ENCODE measurements at places on chromosomes 3 and 15.

DNA sequence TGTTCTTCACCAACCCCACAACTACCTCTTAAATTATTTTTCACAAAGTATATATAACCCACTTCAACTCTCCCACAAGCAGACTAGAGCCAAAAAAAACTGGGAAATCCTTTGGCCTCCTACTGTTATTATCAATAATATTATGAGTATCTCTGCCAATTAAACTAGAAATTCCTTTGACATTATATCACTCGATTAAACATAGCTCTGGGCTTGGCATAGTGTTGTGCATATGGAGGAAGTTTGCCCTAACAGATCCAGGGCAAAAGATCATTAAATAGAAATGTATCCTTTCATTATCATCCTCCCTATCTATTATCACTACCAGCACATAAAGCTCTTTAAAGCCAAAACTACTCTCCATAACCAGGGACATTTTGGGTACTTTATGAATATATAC is 74.9 kb downstream of the OSBPL10 start:
- no peak for DNase-seq

DNA sequence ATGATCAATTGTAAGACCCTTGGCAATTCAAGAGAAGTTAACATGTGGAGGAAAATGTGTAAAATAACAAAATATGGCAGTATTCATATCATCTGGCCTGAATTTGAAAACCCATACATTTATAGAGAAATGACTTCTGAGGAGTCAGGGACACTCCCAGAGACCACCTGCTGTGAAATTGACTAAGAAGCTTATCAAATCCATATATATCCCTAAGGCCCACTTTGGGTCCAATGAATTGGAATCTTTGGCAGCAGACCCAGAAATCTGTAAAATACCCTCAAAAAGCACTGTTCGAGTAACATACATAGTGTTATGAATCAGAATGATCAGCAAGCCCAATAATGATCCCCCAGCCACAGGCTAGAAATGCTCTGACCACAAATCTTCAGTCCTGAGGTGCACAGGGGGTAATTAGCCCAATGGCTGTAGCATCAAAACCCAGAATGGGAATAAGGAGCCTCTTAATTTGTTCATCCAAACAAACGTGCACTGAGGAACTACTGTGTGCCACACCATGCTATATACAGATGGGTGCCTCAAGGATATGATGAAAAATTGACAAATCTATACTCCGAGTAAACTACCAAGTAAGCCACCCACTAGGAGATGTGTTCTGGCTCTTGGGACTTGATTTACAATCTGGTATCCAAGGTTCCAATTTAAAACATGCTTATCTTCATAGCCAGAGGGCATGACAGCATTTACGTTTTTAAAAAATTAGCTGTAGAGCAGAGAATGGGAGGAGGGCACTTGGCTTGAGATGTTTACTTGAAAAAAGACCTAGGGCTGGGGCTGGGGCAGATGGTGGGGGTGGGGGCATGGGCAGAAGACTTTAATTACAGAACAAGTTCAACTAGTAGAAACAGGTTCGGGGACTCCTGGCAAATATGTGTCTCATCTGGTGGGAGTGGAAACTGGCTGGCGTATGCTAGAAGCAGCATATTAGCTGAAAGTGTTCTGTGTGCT is 9.1 kb upstream of the ARHGEF3 start:
- DNase-seq, result no peak

DNA sequence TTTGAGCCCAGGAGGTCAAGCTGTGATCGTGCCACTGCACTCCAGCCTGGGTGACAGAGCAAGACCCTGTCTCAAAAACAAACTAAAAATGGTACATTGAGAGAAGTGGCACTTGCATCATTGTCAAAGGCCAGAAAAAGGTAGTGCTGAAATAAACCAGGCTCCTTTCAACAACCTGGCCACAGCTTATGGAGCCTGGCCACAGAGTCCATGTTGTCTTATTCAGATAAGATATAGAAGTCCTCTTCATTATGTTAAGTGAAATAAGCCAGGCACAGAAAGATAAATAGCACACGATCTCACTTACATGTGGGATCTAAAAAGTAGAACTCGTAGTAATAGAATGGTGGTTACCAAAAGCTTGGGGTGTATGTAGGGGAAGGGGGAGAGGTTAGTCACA is 34.8 kb downstream of the EMC4 start:
- DNase-seq, result no peak

DNA sequence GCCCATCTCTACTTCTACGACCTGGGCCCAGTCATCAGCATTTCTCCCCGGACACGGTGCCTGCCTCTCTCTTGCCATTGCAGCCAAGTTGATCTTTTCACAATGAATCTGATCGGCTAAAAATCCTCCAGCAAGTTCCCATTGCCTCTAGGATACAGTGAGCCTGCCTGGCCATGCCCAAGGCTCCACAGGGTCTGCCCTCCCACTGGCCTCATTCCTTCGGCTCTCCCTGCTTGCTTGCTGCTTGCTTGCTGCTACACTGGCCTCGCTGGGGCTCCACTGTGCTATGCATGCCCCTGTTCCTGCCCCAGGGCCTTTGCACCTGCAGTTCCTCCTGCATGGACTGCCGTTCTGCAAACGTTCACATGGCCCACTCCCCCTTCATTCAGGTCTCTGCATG is 2.0 kb downstream of the ABTB1 start:
- no peak for DNase-seq

DNA sequence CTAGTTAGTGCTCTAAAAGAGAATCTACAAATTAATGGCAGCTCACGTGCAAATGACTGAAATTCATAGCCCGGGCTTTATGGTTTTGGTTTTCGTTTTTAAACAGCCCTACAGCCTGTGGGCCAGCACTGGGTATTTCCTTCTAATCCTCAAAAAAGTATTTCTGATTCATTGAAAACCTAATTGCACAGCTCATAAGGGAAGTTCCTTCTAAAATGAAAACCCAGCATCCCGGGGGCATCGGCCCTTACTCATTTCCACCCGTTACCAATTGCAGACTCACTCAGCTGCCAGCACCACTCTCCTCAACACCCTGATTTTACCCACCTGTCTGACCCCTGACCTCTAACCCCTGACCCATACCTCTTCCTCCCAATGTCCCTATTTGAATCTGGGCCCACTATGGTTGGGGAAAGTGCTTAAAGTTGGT is 59.5 kb upstream of the ZNF148 start:
- no peak for DNase-seq

DNA sequence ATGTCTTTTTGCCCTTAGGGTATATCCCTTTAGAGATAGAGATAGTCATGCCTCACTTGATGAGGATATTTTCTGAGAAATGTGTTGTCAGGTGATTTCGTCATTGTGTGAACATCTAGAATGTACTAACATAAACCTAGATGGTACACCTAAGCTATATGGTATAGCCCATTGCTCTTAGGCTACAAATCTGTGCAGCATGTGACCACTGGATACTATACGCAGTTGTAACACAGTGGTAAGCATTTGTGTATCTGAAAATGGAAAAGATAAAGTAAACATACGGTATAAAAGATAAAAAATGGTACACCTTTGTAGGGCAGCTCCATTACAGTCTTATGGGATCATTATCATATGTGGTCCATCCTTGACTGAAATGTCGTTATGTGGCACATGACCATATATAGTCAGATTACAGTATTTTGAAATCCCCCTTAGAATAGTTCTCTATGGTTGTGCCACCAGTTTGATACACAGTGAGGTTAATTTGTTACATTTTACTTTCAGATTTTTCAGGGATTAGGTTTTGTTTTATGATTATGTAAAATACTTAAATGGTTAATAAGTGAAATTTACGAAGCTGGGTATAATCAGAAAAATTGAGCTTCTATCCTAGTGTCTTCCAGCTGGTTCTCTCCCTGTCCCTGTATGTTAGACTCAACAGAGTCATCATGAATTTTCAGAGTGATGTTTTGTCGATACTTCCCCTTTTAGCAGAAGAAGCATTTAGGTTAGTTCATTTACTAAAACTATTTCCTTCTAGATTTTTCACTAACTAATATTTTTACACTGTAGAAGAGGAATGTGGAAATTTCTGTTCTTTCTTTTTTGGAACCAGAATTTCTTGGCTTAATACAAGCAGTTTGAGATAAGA is 12.8 kb downstream of the SETD5 start:
- no peak for DNase-seq

DNA sequence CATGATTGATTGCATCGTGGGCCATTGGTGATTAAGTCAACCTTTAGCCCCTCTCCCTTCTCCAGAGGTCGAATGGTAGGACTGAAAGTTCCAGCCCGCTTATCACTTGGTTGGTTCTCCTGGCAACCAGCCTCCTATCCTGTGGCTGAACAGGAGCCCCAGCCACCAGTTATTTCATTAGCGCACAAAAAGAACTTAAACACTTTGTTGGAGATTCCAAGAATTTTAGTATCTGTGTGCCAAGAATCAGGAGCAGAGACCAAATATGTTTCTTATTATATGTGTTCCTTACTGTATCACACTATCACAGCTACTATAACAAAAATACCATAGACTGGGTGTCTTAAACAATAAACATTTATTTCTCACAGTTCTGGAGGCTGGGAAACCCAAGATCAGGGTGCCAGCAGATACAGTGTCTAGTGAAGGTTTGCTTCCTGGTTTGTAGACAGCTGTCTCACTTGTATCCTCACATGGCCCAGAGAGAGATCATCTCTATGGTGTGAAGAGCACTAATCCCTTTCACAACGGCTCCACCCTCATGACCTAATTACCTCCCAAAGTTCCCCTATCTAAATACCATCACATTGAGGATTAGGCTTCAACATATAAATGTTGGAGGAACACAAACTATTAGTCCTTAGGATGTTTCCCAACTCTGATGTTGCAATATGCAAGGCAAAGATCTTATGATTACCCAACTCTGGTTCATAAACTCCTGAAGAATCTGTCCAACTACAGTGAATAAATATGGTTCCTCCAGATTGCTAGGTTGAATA is 30.5 kb upstream of the APH1B start:
- DNase-seq, result no peak

- DNase-seq, result no peak
Measured at GRCh38 chr3:169694117-169694516, 30.6 kb upstream of the MECOM start.

DNA sequence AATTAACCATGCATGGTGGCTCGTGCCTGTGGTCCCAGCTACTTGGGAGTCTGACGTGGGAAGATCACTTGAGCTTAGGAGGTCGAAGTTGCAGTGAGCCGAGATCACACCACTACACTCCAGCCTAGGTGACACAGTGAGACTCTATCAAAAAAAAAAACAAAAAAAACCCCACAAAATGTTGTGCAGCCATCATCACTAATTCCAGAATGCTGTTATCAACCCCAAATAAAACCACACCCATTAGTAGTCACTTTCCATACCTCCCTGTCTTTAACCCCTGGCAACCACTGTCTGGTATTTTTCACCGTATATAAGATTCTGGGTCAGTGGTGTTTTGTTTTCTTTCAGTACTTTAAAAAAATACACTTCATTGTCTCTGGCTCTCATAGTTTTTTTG is 16.6 kb downstream of the HMCES start:
- DNase-seq, result no peak

DNA sequence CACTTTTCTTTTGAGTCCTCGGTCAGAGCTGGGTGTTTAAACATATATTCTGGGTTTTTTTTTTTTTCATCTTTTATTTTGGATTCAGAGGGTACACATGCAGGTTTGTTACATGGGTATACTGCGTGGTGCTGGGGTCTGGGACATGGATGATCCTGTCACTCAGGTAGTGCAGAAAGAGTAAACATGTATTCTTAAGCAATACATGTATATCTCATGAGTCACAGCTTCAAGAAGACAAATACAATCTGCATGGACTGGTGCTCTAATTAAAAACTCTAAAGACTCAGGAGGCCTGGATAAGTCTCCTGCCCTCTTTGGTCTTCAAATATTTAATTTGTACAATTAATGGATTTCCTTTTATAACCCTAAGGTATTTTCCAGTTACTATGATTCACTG is 50.6 kb upstream of the PHLDB2 start:
- DNase-seq, result no peak

DNA sequence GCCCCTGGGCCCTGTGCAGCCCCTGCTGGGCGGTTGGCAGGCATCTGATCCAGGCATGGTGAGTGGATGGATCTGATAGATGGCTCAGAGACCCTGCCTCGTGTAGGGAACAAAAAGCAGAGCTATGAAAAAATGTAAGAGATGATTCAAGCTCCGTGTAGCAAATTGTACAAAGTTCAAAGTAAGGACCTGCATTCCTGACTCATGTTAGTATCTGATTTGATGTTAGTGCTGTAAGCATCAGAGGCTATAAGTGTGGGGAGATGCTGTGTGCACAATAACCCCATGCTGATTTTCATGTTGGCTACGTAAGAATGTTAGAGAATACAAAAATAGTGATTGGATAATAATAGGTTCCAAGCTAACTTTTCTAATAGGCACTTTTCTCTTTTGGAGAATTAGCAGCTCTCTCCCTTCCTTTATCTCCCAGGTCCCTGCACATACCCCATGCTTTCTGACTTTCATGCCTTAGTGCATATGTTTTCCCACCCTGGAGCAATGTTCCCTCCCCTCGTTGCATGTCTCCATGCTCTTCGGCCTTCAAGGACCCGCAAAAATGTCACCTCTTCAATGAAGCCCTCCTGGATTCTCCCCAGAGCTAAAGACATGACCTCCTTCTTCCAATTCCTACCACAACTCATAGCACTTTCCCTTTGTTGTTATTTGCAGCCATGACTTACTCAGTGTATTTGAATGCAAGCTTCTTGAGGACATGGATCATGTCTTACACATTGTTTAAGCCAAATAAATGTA is 1.6 kb downstream of the CCR9 start:
- DNase-seq, result no peak

- no peak for DNase-seq
Measured at GRCh38 chr15:43527016-43527801, 9.8 kb downstream of the MAP1A start.

GRCh38 chr3:105790534-105790933 is 78.3 kb downstream of the CBLB start:
- no peak for DNase-seq

DNA sequence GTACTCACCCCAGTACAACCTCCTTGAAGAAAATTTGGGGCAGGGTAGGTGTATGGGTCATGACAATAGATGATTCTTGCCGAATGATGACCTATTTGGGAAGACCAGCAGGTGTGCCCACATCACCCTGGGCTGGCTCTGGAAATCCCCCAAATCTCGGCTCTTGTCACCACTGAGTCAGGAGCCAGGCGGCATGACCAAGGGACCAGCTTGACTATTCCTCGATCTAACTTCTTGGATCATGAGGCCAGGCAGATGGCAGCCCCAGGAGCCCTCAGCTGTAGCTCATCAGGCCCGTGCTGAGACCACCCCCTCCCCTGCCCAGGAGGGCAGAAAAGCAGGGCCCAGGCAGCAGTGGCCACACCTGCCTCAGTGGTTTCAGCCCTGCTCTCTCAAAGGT is 9.2 kb upstream of the MUC4 start:
- DNase-seq, result no peak

GRCh38 chr3:53131096-53131495 is 861 bp upstream of the RFT1 start:
- DNase-seq, result no peak

GRCh38 chr3:33860373-33861050 is 62.1 kb downstream of the PDCD6IP start:
- no peak for DNase-seq

- no peak for DNase-seq
Measured at GRCh38 chr15:51444112-51444511, 102.7 kb downstream of the GLDN start.

GRCh38 chr15:50800715-50801114 is 35.2 kb upstream of the SPPL2A start:
- DNase-seq, result no peak

All from activated T-cell treated with anti-CD3 and anti-CD28 coated beads for 1 hour (primary cell).